ENCODE measurements at places on chromosomes 12 and 14.

GRCh38 chr12:88884600-88884999 lies 304.3 kb upstream of the KITLG start:
- no peak for DNase-seq

- DNase-seq = no peak
Observed at GRCh38 chr12:59040043-59040442, 119.7 kb upstream of the LRIG3 start.

GRCh38 chr14:87343652-87344051 lies 649.3 kb downstream of the GALC start:
- no peak for DNase-seq

- no peak for DNase-seq
Observed at GRCh38 chr12:124828264-124829007, 35.2 kb downstream of the SCARB1 start.

- DNase-seq = no peak
Observed at GRCh38 chr12:111085096-111085495, 164.7 kb upstream of the MYL2 start.

DNA sequence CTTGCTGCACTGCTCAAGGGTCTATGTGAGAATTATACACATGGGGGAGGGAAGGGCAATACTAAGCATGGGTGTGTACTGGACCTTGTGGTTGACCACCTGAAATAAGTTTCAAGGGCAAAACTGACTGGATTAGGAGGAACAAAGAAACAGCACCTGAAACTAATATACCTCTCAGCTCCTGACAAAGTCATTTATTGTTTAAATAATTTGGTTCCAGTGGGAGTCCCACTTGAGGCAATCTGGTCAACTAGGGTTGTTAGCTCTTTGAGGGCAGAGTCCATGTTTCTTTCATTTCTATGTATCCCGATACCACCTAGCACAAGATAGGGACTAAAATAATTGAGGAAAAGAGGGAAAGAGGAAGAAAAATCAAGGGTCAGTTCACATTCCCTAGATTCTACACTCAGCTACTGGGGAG lies 45.5 kb downstream of the STXBP6 start:
- no peak for DNase-seq

Measured in WTC11 (cell line).